ENCODE measurements at places on chromosomes 1 and 21.

DNA sequence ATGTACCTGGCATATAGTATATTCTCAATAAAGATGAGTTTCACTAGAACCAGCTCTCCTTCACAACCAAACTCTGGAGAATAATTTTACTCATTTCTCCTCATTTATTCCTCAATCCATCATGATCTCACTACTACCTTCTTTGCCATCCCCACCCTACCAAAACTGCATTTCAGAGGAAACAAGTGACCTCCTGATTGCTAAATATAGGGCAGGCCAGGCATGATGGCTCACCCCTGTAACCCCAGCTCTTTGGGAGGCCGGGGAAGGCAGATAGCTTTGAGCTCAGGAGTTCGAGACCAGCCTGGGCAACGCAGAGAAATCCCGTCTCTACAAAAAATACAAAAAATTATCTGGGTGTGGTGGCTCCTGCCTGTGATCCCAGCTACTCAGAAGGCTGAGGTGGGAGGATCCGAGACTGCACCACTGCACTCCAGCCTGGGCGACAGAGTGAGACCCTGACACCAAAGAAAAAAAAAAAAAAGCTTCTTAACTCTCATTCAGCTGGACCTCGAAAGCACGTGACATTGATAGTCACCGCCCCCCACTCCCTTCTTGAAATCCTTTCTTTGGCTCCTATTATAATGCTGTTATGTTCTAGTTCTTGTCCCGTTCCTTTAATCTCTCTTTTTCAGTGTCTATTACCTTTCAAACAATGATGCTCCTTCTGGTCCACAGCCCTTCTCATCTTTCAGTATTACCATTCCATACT is 2.1 kb downstream of the TESK2 start:
- no peak for DNase-seq

DNA sequence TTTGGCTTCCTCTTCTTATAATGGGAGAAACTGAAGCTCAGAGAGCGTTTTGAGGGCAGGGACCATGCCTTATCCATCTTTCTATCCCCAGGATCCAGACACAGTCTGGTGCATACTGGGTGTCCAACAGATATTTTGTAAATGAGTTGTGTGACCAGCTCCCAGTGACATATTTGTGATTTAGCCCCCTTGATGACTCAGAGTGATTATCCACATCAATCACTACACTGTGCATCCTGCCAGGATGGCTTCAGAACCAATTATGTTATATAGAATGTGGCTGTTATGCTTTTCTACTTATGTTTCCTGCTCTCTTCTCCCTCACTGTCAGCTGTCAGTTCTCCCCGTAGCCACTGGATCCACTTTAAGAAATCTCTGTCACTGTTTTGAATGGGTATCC is 11.3 kb downstream of the OLFML3 start:
- DNase-seq, result no peak

DNA sequence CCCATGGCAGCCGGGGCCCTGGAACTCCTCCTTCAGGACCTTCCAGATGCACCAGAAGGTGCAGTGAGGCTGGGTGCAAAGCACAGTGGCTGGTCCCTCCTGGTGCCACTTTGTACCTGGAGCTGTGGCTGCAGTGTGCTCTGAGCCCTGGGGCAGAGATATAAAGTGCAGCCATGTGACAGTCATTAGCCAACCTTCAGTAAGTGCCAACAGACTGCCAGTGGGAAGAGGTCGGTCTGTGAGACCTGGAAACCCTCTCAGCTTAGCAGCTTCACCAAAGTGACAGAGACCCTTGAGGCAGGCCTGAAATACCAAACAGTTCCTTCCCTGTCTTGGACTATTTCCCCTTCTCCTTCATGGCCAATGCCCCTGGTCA is 26.7 kb upstream of the NGF start:
- no peak for DNase-seq

DNA sequence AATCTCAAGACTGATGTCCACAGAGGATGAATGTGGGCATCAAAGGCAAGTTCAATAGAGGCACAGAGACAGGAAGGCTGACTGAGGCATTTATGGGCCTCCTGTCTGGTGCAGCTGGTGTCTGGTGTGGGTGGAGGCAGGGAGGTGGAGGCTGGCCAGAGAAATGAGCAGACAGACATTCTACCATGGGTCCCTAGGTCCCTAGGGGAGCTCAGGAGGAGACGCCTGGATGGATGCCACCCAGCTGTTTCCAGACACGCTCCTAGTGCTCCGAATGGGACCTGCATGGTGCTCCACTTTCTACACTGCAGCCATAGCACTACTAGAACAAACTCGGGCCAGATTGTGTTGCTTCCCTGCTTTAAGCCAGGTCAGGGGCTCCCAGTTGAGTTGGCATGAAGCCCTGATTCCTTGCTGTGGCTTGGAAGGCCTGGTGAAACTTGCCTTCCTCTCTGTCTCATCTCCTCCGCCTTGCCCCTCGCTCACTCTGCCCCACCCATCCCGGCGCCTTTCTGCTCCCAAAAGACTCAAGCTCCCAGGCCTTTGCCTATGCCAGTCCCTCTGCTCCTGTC is 25.3 kb downstream of the PADI2 start:
- no peak for DNase-seq

GRCh38 chr21:31340514-31340913 is 3.5 kb downstream of the TIAM1 start:
- no peak for DNase-seq

DNA sequence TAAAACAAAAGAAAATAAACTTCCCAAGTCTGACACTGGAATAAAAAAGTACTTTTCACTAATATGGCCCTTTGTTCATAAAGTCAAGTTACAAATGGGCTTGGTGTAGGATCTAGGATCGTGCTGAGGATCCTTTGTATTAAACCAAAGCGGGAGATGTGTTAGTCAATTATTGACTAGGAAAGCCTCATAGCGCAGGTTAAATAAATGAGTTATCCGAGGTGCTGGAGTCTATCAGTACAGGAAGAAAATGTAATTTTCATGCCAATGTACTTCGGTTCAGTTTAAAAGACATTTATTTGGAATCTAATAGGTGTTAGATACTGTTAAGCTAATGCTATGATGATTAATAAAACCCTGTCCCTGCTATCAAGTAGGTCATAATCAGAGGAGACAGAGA is 101.8 kb downstream of the TNR start:
- DNase-seq, result no peak
